ENCODE measurements at places on chromosomes 3 and 15. TPM values are rescaled to one million over a fixed set of nuclear protein-coding genes. Genes with fewer than 3 reads are reported as not detected.

Gene STARD5
- polyA plus RNA-seq, result 5.1 TPM

Gene GTPBP8
- polyA plus RNA-seq, result 16.7 TPM

Gene HESX1
- 0.25 TPM for polyA plus RNA-seq

Gene ACSBG1
- 0.01 TPM for polyA plus RNA-seq

Gene VWA5B2
- not detected for polyA plus RNA-seq

Gene CD86
- not detected for polyA plus RNA-seq

DNA sequence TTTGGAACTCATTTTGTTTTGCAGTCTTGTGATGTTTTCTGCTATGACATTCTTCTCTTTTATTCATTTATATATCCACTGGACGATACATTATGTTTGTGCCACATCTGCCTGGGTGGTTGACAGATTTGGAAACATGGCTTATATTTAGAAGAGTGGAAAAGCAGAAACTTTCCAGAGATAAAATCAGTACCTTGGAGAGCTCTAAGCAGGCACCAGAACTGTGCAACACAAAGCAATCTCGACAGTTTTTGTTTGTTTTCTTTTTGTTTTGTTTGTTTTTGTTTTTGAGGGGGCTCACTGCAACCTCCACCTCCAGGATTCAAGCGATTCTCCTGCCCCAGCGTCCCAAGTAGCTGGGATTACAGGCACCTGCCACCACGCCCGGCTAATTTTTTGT, 45.5 kb downstream of the SYN2 start:
- DNase-seq, result no peak

DNA sequence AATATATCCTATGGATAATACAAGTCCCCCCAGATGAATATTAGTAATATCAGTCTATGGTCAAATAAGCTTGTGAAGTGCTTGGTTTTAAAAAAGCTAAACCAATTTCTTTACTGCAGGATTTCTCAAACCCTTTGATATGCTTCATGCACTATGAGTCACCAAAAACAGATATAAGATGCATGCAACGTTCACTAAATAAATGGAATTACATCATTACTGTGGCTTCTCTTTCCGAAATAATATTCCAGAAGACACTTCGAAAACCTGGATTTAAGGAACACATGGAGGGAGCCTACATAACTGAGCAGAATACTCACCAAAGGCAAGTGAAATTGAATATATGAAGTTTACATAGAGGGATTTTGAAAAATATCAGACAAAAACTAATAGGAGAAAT, 126.3 kb upstream of the ABI3BP start:
- no peak for DNase-seq

GRCh38 chr3:34925851-34926250, 713.5 kb upstream of the ARPP21 start:
- DNase-seq, result no peak

GRCh38 chr3:50341996-50342650, 1.5 kb upstream of the RASSF1 start:
- DNase-seq, result no peak

DNA sequence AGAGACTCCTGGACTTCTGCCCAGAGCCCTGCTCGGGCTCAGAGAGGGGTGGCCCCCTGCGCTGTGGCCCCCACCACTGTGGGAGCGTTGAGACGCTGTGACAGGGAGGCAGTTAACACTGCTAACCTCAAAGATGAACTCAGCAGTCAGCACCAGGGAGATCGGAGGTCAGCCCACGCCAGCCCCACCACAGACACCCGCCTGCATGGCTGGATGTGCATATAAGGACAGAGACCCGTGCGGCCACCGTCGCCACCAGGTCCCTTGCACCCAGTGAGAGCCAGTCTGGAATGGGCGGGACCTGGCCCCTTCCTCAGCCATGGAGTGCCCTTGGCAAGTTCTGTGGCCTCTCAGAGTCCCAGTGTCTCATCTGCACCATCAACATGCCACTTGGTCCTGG, 48.5 kb upstream of the FURIN start:
- no peak for DNase-seq

- no peak for DNase-seq
These were observed 104.6 kb downstream of the LSM3 start for GRCh38 chr3:14283092-14283812.

DNA sequence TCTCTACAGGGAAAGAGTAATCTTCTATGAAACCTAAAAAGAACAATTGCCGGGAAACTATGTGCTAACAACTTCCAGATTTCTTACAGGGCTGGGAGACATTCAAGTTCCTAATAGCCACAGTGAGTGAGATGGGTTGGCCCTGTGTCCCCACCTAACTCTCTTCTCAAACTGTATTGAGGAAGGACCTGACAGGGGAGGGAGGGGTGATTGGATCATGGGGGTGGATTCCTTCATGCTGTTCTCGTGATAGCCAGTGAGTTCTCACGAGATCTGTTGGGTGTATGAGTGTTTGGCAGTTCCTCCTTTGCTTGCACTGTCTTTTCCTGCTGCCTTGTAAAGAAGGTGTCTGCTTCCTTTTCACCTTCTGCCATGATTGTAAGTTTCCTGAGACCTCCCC, 958.7 kb downstream of the AGBL1 start:
- no peak for DNase-seq

DNA sequence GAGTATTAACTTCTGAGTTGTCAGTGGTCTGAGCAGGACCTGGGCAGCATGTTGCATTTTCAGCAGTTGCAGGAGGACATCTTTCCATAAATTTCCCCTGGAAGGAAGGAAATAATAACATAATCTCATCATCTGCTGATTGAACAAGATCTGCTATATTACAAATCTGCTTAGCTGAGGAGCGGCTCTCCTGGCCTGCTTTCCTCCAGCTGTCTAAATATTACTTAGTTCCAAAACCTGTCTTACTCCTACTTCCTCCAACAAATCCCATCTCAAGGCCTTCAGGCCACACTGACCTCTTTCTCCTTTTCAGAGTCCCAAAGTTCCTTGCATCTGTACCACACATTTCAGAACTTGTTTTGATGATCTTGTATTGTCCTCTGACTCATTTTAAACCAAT, 364.4 kb upstream of the MCTP2 start:
- DNase-seq, result no peak

Data from BJ (cell line).